ENCODE measurements at places on chromosomes 5 and 9. TPM values are rescaled to one million over a fixed set of nuclear protein-coding genes. Genes with fewer than 3 reads are reported as not detected.

THBS4 gene
- total RNA-seq: 11.9 TPM

C7 gene
- total RNA-seq: 0.83 TPM

GLRA1 gene
- not detected for total RNA-seq

IL3 gene
- not detected for total RNA-seq

DAB2IP gene
- 22.2 TPM for total RNA-seq

MEIKIN gene
- not detected for total RNA-seq

SLC46A2 gene
- not detected for total RNA-seq

CDC42SE2 gene
- total RNA-seq: 18.4 TPM

PJA2 gene
- total RNA-seq: 119 TPM

PLAC8L1 gene
- total RNA-seq: not detected

BTNL3 gene
- total RNA-seq: not detected

FST gene
- 73.6 TPM for total RNA-seq

ANKRD18B gene
- total RNA-seq: 0.87 TPM

GABRB2 gene
- total RNA-seq: not detected

GDA gene
- total RNA-seq: not detected

DOK3 gene
- total RNA-seq: 1.8 TPM

GNAQ gene
- 32.3 TPM for total RNA-seq

TMEM215 gene
- total RNA-seq: not detected

FOXD4 gene
- 0.17 TPM for total RNA-seq

BRINP1 gene
- total RNA-seq: under 0.01 TPM

NSUN2 gene
- 40.9 TPM for total RNA-seq

ORM2 gene
- not detected for total RNA-seq

GFI1B gene
- total RNA-seq: not detected

CA9 gene
- 2.3 TPM for total RNA-seq

ADAMTS16 gene
- 0.17 TPM for total RNA-seq

SOHLH1 gene
- total RNA-seq: not detected

LCN1 gene
- not detected for total RNA-seq

PHF24 gene
- total RNA-seq: under 0.01 TPM

PCDHGA5 gene
- 2.8 TPM for total RNA-seq

WDR38 gene
- not detected for total RNA-seq

FXN gene
- total RNA-seq: 2.5 TPM

SLF1 gene
- 21.2 TPM for total RNA-seq

DNM1 gene
- 86.0 TPM for total RNA-seq

HEMGN gene
- not detected for total RNA-seq

SEMA6A gene
- total RNA-seq: 0.66 TPM

ENHO gene
- total RNA-seq: not detected

ACOT12 gene
- total RNA-seq: 2.2 TPM

LAMC3 gene
- total RNA-seq: 0.33 TPM

PRRC2B gene
- 79.9 TPM for total RNA-seq

Data from smooth muscle cell of trachea (primary cell).